Body of pancreas (tissue), 4 donors: ENCODE measurements at places on chromosomes 6 and 20. TPM values are rescaled to one million over a fixed set of nuclear protein-coding genes. Genes with fewer than 3 reads are reported as not detected.

DNA sequence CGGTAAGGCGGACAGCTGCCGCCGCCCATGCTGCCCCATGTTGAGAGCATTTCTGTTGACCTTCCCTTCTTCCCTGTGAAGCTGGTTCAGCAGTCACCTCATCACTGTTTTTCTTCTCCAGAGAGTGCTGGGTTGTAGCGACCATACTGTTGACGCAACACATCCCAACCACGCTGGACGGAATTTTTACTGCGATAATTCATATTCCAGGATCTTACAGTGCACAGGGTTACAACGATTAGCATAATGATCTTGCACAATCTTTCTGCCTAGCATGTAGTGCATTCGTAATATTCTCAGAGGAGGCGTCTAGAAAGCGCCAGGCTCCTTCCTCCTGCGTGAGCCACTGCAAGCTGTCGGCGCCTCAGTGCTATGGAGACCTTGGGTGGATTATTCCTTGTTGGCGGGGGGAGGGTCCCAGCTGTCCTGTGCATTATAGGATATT, 137.0 kb downstream of the MTHFD1L start:
- no peak for DNase-seq

DNA sequence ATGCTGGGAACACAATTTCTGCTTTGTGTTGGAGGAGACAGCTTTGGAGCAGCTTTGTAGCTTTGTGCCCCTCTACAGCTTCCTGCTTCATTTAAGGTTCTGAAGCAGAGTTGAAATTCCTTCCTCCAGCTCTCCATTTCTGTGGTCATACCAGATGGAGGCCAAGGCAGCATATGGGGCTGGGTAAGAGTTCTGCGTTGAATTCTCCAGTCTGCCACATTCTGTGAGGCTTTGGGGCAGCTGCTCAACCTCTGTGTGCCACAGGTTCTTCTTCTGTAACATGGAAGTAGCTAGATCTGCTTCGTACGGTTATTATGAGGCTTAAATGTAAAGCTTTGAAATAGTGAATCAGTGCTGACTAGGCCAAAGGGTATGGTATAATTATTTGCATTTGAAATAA, 2.9 kb upstream of the TRIM26 start:
- no peak for DNase-seq

The ZBTB12 gene
- total RNA-seq = not detected

DNA sequence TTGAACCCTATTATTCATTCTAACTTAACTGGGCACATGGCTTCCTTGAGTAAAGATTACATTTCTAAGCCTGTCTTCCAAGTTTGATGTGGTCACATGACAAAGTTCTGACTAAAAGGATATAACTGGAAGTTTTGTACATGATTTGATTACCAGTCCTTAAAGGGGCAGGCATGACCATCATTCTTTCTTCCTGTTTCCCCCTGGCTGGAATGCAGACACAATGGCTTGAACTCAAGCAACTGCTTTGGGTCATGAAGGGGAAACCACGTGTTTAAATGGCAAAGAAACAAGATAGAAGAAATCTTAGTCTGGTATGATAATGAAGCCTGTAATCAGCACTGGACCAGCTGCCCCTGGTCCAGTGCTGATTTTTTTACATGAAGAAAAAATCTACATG, 15.6 kb upstream of the SHLD1 start:
- DNase-seq = no peak

GRCh38 chr6:130968476-130968875, 94.6 kb downstream of the EPB41L2 start:
- no peak for DNase-seq

GRCh38 chr6:107571354-107571753, 81.4 kb downstream of the SOBP start:
- no peak for DNase-seq

GRCh38 chr6:73857341-73857890, 161.4 kb downstream of the CD109 start:
- no peak for DNase-seq

- no peak for DNase-seq
These were observed 40.2 kb downstream of the CTCFL start for GRCh38 chr20:57484772-57485171.

DNA sequence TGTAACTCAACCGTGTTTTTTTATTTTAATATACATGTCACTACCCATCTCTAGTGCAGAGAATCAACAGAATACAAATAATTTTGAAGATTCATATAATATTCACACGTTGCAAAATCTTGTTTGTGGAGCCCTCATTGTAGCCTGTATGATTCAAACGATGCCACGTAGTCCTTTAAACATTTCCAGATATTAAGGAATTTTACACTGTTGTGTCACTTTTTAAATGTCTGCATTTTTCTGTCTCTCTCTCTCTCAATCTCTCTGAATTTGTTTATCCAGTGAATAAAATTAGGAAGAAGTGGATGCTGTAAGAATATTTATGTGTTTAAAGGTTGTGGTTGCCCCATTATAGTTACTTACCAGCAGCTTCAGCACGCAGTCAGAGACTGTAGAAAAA, 262.0 kb downstream of the PAX1 start:
- DNase-seq = no peak

DNA sequence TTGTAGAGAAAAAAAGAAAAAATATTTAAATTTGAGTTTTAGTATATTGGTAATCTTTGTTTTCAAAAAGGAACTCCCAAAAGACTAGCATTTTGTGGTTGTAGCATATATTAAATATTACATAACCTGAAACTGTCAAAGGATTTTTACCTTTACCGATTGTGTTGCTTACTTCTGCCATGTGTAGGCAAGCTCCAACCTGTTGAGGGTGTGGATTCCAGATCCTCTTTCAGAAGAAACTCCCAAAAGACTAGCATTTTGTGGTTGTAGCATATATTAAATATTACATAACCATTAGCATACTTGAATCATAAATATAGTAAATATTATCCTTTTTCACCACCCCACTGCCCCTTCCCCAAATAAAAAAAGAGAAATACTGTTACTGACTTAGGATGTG, 3.2 kb downstream of the DSE start:
- no peak for DNase-seq

The FOXP4 gene
- total RNA-seq = 8.6 TPM

- DNase-seq = no peak
These were observed 99.6 kb downstream of the PREX1 start for GRCh38 chr20:48728042-48728825.

The FAM83C gene
- not detected for total RNA-seq

- no peak for DNase-seq
These were observed 174.5 kb downstream of the MRPL14 start for GRCh38 chr6:43952746-43953145.

GRCh38 chr6:110882274-110882619, 7.7 kb downstream of the AMD1 start:
- no peak for DNase-seq

The TULP1 gene
- total RNA-seq = not detected

The SNAI1 gene
- 3.3 TPM for total RNA-seq

The EYA4 gene
- total RNA-seq = 5.3 TPM

DNA sequence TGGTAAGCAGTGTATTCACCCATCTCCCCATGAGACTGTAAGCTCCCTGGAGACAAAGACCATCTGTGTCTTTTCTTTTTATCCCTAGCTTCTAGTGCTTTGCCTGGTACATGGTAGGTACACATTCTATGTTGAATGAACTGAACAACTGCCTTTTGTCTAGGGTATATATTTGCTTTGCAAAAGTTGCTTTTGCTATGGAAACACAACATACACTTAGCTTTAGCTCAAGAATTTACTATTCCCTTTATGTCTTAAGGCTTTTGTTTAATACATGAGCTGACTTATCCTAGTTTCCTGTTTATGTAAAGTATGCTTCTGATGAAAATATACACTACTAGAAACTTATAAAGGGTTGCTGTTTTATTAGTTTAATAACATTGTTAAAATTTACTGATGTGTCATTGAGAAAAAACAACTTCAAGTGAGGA, 198.2 kb downstream of the PRL start:
- DNase-seq = no peak

DNA sequence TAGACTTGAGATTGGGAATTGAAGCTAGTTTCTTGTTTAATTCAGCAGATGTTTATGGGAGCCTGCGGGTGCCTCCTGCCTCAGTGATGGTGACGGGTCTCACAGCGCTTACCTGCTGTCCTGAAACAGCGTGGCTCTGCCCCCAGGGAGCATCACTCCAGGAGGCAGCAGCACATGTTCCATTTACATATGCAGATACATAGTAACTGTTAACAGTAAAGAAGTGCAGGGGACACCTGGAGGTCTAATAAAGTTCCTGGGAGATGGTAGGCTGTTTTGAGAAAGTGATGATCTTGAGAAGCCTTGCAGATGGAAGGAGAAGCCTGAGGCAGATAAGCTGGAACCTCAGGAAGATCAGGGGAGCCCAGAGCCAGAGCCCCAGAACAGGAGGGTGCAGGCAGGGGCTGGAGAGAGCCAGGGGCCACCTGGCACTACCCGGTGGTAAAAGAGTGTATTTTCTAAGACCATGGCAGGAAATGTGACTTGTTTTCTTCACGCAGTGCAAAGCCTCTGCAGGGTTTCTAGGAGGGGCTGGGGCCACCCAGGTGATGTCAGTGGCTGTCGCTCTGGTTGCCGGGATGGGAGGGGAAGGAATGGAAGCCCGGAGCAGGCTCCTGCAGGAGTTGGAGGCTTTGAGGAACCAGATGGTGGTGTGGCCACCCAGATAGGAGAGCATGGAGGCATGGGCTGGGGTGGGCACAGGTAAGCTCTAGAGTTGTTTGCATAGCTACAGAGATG, 24.2 kb upstream of the KIF25 start:
- DNase-seq = no peak

The SIRPG gene
- total RNA-seq = not detected

DNA sequence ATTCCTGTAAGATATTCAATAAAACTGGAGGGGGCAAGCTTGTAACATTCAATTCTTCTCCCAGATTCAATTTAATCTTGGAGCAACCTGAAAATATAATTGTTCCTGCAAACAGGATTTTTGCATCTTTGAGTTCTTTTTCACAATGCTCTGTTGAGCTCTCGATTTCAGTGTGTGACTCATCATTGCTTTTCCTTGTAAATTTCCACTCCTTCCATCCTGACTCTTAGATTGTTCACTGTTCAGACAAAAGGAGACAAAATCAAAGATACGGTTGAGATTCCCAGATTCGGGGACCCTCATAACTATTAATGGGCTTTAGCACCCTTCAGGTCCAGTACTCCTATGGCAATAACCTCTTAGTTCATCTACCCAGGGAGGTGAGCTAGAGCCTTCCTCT, 571.9 kb upstream of the CHD6 start:
- no peak for DNase-seq

- DNase-seq = peak; percentile 8
These were observed 66.5 kb upstream of the SLC35F1 start for GRCh38 chr6:117840541-117840983.
